Airway epithelial cell (primary cell): ENCODE measurements at places on chromosomes 16 and 17. TPM values are rescaled to one million over a fixed set of nuclear protein-coding genes. Genes with fewer than 3 reads are reported as not detected.

SLC38A8 gene
- total RNA-seq: not detected in 2 replicates

LSM12 gene
- 42.0 and 66.4 TPM in 2 replicates for total RNA-seq

CD300E gene
- total RNA-seq: not detected in 2 replicates

PTGES3L gene
- total RNA-seq: 0.28 and 0.49 TPM in 2 replicates

FTO gene
- total RNA-seq: 57.7 and 61.7 TPM in 2 replicates

PDE6G gene
- 1.4 TPM in 1 of 2 replicates, not detected in the other for total RNA-seq

DNAAF1 gene
- not detected in 2 replicates for total RNA-seq

STAT5A gene
- 0.88 and 1.6 TPM in 2 replicates for total RNA-seq

CCL13 gene
- total RNA-seq: not detected in 2 replicates

DYNLRB2 gene
- 0.37 TPM in 1 of 2 replicates, not detected in the other for total RNA-seq

ZFP3 gene
- total RNA-seq: 0.14 and 0.71 TPM in 2 replicates

HS3ST3B1 gene
- total RNA-seq: 3.4 and 4.6 TPM in 2 replicates

ABCC11 gene
- total RNA-seq: 0.19 and 0.21 TPM in 2 replicates

TNFSF13 gene
- 4.4 and 5.1 TPM in 2 replicates for total RNA-seq

APOBR gene
- not detected in 2 replicates for total RNA-seq

VAC14 gene
- 21.9 and 35.8 TPM in 2 replicates for total RNA-seq

PAQR4 gene
- total RNA-seq: 20.6 and 27.6 TPM in 2 replicates

TBC1D3E gene
- total RNA-seq: not detected in 2 replicates

CD19 gene
- not detected in 2 replicates for total RNA-seq

MFAP4 gene
- total RNA-seq: not detected in 2 replicates

GLOD4 gene
- 52.3 and 60.9 TPM in 2 replicates for total RNA-seq

IL17C gene
- total RNA-seq: not detected in 2 replicates

OR4D2 gene
- not detected in 2 replicates for total RNA-seq

LPCAT2 gene
- 37.3 and 40.3 TPM in 2 replicates for total RNA-seq

CLDN7 gene
- total RNA-seq: 86.7 and 132 TPM in 2 replicates

RBFOX1 gene
- total RNA-seq: not detected in 2 replicates

ABCC12 gene
- not detected in 2 replicates for total RNA-seq

ABCC3 gene
- total RNA-seq: 13.3 and 13.7 TPM in 2 replicates

NPIPB4 gene
- total RNA-seq: 6.0 and 9.0 TPM in 2 replicates

CDH5 gene
- total RNA-seq: 0.14 TPM in 1 of 2 replicates, not detected in the other

GP1BA gene
- not detected in 2 replicates for total RNA-seq

TIMM22 gene
- 17.8 and 23.8 TPM in 2 replicates for total RNA-seq

DNAH17 gene
- total RNA-seq: not detected in 2 replicates

TBX6 gene
- 1.2 and 3.3 TPM in 2 replicates for total RNA-seq

CIITA gene
- 0.07 and 1.3 TPM in 2 replicates for total RNA-seq

PTX4 gene
- total RNA-seq: not detected in 2 replicates

HOXB1 gene
- total RNA-seq: not detected in 2 replicates
